COLO829 (cell line): ENCODE measurements at places on chromosomes 2 and 18.

DNA sequence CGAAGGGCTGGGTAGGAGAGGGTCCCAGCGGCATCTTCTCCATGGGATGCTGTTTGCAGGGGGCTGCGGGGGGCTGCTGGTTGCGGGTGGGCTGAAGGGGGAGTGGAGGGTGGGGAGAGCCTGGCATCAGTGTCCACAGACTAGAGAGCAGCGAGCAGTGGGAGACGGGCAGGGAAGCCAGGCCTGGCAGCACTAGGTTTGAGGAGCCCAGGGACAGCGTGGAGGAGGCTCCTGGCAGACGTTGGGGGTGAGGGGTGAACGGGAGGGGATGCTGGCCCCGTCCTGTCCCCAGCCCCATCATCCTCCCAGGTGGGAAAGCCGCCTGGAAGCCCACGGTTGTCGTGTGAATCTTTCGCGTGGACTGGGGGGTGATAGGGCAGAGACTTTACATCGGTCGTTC, 48.2 kb upstream of the TFCP2L1 start:
- DNase-seq: no peak

- DNase-seq: no peak
Observed at GRCh38 chr2:68934021-68934420, 18.7 kb downstream of the GKN2 start.

- DNase-seq: no peak
Observed at GRCh38 chr18:56823986-56824565, 172.9 kb downstream of the WDR7 start.

GRCh38 chr2:82282111-82282882, 1977.7 kb upstream of the LRRTM1 start:
- no peak for DNase-seq

GRCh38 chr18:5152343-5153020, 44.6 kb downstream of the AKAIN1 start:
- no peak for DNase-seq

- DNase-seq: no peak
Observed at GRCh38 chr2:240498171-240498957, 59.4 kb downstream of the ANKMY1 start.

DNA sequence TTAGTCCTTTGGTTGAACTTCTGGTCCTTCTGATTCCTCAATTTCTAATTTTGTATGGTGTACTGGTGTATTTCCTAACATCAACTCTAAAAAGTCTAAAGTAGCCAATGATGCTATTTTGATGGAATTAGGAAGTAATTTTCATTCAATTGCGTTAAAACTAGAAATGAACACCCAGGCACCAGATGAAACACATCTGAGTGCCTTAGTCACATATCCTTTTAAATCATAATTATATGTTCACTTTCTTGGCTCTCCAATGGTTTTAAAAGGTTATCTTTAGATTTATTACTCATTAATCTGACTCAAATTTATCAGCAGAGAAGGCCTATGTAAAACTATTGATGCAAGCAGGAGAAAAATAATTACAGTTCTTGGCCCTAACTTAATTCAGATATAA, 119.7 kb downstream of the GAREM1 start:
- no peak for DNase-seq

DNA sequence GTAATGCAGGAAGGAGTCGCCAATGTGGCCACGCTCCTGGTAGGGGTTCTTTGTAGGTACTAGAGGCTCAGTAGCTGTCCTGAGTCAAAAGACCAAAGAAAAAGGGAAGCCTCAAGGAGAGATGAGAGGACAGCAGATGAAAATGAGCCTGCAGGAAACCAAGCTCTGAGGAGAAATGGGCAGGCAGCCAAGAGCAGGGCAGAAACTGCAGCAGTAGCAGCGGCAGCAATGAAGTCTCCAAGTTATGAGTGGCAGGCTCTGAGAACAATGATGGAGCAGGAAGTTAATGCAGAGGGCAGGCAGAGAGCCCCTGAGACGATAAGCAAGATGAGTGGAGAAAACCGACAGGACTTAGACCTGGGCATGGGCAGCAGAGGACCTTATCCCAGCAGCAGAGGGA, 48.2 kb upstream of the TMEM200C start:
- DNase-seq: no peak

DNA sequence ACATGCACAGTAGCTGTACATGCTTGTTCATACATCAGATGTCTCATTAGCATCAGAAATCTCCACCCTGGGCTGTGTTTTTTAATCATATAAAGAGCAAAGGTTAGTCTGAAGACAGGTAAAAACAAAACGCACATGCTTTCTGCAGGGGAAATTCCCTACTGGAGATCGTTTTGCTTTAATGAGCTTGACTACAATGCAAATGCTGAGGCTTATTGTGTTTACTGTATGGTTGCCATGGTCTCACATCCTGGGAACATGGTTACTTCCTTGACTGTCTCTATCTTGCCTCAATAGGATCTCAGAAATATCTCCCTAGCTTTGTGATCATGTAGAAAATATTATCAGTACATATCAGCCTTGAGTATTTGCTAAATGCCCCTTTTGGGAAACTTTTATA, 336.5 kb upstream of the TFPI start:
- DNase-seq: no peak
